ENCODE measurements at places on chromosomes 11 and 22.
A peak's percentile ranks its signal among the peaks of the same experiment; 100 is the strongest.

- no peak for DNase-seq
Observed at GRCh38 chr11:85717429-85717828, 31.4 kb upstream of the CCDC89 start.

GRCh38 chr11:85886089-85887056 lies 31.2 kb downstream of the CCDC83 start:
- DNase-seq = no peak

DNA sequence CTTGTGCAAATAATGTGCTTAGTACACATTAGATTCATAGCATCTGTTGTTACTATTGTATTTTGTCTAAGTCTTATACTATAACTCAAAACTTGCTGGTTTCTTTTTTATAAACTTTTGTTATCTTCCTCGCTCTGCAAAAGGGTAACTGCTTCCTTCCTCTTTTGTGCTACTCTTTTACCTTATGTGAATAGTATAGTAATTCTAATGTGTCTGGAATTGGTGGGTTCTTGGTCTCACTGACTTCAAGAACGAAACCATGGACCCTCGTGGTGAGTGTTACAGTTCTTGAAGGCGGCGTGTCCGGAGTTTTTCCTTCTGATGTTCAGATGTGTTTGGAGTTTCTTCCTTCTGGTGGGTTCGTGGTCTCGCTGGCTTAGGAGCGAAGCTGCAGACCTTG lies 563.1 kb upstream of the LUZP2 start:
- DNase-seq = no peak

DNA sequence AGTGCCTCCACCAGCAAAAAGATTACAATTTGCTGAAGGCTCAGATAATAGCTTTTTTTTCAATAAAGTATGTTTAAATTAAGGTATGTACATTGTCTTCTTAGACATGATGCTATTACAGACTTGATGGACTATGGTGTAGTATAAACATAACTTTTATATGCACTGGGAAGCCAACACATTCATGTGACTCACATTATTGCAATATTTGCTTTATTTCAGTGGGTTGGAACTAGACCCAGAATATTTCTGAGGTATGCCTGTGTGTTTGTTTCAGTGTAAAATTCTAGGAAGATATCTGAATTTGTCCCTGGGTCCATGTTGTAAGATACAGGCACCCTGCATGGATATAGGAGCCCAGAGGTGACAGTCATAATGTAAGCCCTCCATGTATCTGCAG lies 120.0 kb upstream of the BDNF start:
- DNase-seq = no peak

DNA sequence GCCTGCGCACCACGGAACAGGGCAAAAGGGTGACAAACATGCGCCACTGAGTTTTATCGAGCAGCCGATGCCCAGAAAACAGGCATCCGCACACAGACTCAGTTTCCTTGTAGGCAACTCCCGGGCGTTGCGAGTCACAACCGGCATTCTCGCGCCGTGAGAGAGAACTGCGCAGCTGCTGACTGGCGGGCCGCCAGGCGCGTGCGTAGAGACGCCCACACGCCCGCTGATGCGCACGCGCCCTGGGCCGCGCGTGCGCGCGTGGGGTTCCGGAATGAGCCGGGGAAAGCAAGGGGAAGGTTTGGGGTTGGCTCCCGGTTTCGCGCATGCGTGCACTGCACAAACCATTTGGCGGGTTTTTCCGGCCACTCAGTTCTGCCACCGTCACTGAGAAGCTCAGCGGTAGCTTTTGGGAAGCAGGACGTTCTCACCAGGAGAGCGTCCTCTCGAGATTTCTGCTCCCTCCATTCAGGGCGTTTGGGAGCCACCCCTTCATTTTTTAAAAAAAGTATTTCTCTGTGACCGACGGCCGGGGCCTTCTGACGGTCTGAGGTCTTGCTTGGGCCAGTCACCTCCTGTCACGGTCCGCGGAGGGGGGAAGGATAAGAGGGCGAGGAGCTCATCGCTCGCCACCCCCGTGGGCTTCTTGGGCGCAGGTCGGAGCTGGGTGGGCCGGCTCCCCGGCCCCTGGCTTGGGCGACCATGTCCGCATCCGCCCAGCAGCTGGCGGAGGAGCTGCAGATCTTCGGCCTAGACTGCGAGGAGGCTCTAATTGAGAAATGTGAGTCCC lies at the start of gene POLA2:
Gene POLA2, plus strand, starts transcription at position 372 of the 790 bp plus-strand sequence. Its CDS starts 331 bp downstream, at position 703.
- peak; percentile 99 for DNase-seq

Measured in activated CD8-positive, alpha-beta memory T cell treated with anti-CD3 and anti-CD28 coated beads, Interleukin-2, amount 50 U/mL, for 48 hours (primary cell).